Stimulated activated CD4-positive, alpha-beta T cell treated with anti-CD3 and anti-CD28 coated beads, Interleukin-1b, Interleukin-23, amount 100 ng/mL, for 1 hour (primary cell): ENCODE measurements at places on chromosomes 2 and 18.

DNA sequence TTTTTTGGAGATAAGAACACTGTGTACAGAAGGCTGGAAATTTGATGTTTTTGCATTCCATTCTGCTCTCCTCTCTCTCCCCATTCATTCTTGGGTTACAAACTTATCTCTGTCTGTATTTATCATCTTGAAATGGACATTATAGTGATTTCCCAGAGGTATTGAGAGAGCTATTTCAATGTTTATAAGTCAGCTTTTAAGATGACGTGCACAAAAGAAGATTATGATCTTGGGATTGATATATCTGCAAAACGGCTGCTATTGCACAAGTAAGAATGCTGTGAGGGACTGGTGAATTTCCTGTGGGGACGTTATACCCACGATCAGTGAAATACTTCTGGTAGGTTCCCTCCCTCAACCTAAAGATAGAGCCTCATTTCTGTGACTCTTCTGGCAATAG is 61.0 kb upstream of the DTNA start:
- no peak for DNase-seq

GRCh38 chr2:24394998-24395397 is 34.7 kb upstream of the ITSN2 start:
- no peak for DNase-seq

DNA sequence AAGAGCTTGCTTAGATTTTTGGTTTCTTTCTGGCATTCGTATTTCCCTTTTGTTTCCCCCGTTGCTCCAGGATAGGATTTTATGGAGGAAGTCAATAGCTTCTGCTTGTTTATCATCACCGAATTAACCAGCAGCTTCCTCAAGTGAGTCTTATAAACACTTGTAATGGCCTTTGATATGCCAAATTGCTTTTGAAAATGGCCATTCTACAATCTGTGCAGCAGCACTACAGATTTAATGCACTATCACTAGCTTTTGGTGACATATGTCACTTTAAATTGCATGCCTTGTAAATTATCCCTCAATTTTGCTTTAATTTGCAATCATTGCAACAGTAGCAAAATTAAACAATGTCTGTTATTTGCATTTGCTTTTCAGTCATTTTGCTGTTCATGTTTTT is 774.7 kb downstream of the METTL4 start:
- DNase-seq, result no peak

- no peak for DNase-seq
Observed at GRCh38 chr2:240155745-240156390, 15.4 kb upstream of the OTOS start.

GRCh38 chr18:79446931-79447330 is 51.2 kb downstream of the NFATC1 start:
- DNase-seq, result no peak

- no peak for DNase-seq
Observed at GRCh38 chr2:156215656-156216055, 116.9 kb downstream of the NR4A2 start.

GRCh38 chr18:74147491-74147778 is 199 bp downstream of the FBXO15 start:
- DNase-seq, result no peak

DNA sequence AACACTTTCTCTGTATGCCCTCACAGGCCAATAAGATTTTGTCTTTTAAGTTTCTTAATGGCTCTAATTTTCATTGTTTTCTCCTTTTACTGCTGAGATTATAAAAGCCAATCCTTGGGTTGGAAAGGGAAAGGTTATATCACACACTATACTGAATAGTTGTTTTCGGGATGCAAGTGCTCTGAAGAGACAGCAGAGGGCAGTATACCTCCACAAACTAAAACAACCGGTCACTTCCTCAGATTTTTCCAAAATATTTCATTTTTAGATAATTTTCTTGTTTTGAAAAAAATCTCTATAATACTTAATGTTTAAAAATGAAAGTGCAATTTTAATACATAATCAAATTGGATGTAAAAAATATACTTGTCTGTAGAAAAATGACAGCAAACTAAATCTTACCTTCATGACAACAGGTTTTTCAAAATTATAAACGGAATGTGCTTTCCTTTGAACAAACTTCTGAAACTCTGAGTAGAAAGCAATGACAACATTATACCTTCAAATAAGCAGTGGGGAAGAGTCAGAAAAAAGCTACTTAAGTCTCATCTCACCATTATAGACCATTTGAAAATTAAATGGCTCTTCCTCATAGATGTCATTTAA is 82.7 kb downstream of the ORC4 start:
- no peak for DNase-seq

DNA sequence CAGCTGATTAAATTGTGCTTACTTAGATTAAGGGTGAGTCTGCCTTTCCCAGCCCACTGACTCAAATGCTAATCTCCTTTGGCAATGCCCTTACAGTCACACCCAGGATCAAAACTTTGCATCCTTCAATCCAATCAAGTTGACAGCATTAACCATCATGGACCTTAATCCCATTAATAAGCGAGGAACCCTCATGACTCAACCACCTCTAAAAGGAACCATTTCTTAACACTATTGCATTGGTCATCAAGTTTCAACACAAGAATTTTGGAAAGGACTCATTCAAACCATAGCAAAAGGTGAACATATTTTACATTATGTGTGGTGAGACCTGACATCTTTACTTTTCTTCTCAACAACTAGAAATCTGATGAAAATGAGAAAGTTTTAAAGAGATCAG is 187.0 kb downstream of the OSR1 start:
- no peak for DNase-seq

GRCh38 chr2:152796941-152797340 is 78.5 kb downstream of the ARL6IP6 start:
- no peak for DNase-seq
